ENCODE measurements at places on chromosomes 4 and X. TPM values are rescaled to one million over a fixed set of nuclear protein-coding genes. Genes with fewer than 3 reads are reported as not detected.

- DNase-seq: no peak
Observed at GRCh38 chr4:129369361-129370010, 273.5 kb downstream of the C4orf33 start.

Gene RNF212
- 3.5 TPM for total RNA-seq

DNA sequence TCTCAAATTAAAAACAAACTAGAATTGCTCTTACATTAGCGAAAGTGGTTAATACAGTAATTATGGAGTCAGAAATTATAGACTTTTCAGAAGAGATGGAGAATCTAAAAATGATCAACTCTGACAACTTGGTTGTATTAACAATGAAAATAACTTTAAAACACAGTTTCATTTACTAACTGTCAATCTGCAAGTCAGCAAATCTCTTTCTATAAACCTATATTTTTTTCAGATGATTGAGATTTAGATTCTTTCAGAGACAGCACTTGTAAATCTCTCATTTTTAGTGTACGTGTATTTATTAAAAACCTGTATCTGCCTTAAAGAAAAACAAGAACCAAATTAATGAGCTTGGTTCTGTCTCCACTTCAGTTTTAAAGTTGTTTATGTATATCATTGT lies 311.4 kb downstream of the EPHA5 start:
- no peak for DNase-seq

DNA sequence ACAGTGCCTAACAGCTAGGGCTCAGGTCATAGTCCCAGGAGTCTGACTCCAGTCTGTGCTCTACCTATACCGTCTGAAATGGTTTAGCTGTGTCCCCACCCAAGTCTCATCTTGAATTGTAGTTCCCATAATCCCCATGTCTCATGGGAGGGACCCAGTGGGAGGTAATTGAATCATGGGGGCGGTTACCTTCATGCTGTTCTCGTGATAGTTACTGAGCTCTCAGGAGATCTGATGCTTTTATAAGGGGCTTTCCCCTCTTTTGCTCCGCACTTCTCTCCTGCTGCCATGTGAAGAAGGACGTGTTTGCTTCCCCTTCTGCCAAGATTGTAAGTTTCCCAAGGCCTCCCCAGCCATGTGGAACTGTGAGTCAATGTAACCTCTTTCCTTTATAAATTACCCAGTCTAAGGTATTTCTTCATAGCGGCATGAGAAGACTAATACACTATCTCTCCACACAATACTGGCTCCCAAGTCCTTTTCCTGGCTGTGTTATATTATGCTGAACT lies 110.8 kb downstream of the AFAP1 start:
- DNase-seq: no peak

- DNase-seq: no peak
Observed at GRCh38 chr4:105170711-105171110, 24.0 kb downstream of the TET2 start.

DNA sequence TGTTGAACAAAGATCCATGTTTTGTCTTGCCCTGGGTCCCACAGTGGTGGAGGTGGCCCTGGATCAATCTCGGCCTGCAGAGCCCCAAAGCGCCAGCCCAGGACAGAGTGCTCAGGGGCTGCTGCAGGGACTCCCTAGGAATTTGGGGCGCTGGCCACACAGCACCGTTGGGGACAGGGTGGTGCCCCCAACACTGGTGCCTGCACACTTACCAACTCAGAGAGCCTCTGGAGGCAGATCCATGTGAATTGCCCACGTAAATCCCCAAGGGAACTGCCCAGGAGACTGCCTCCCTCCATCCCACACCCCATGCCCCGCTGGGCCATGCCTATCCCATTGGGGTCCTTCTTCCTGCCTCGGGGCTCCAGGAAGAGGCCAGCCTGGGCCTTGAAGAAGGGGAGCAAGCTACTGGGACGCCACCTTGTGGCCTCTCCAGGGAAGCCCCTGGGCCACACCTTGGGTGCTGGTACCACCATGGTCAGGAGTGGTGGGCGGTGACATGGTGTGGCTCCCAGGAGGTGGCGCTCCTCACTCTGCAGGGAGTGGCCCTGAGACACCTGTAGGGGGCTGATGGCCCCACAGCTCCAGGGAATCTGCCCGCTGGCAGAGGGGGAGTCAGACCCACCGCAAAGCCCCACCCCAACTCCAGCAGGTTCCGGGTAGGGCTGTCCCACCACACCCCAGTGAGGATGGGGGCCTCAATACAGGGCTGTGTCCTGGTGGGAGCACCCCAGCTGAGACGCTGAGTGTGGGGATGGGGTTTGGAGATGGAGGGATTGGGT lies 22.8 kb downstream of the CFAP99 start:
- DNase-seq: no peak

GRCh38 chrX:68822641-68823410 lies 6.0 kb upstream of the EFNB1 start:
- no peak for DNase-seq

- DNase-seq: no peak
Observed at GRCh38 chrX:48470110-48470832, at the start of gene SLC38A5. SLC38A5 (minus strand) TSS chrX:48470260; CDS start chrX:48467924, 2,336 bp downstream.

Gene NPY1R
- 0.40 TPM for total RNA-seq
